ENCODE measurements at places on chromosomes 1 and 21.

DNA sequence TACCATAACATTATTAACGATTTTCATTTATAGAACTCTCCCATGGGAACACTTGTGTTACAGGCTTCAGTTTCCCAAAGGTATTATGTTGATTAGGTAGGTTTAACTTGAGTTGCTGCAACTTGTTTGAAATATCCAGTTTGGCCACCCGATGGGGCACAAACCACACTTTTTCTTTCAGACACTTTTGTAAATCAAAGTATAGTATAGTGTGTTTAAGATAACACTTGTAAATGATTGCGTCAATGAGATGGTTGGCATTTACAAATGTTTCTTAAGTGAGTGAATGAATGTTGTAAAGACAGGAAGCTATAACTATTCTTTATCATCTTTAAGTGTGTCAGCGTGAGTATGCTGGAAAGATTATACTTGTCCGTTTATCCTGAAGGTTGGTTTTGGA lies 4.3 kb downstream of the XPR1 start:
- DNase-seq, result no peak

GRCh38 chr1:155598842-155599331 lies 11.1 kb upstream of the MSTO1 start:
- DNase-seq, result peak; percentile 24

DNA sequence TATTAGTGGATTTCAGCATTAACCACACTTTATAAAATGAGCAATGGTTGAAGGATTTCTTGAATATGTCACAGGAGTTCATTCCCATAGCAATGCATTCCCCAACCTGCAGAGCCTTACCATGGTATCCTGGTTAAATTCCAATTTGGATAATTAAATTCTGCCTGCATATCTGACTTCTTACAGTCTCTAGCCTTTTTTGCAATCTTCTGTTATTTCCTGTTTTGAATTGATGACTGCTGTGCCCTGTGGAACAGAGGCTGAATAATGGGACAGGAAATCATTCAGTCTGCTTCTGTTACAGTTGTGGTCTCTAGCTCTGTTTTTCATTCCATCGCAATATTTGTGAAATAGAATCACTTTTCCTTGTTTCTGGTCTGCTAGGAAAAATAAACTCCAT lies 1823.9 kb downstream of the PLA2G4A start:
- no peak for DNase-seq

- DNase-seq, result no peak
These were observed 107.6 kb downstream of the PLXNA2 start for GRCh38 chr1:208136459-208137182.

DNA sequence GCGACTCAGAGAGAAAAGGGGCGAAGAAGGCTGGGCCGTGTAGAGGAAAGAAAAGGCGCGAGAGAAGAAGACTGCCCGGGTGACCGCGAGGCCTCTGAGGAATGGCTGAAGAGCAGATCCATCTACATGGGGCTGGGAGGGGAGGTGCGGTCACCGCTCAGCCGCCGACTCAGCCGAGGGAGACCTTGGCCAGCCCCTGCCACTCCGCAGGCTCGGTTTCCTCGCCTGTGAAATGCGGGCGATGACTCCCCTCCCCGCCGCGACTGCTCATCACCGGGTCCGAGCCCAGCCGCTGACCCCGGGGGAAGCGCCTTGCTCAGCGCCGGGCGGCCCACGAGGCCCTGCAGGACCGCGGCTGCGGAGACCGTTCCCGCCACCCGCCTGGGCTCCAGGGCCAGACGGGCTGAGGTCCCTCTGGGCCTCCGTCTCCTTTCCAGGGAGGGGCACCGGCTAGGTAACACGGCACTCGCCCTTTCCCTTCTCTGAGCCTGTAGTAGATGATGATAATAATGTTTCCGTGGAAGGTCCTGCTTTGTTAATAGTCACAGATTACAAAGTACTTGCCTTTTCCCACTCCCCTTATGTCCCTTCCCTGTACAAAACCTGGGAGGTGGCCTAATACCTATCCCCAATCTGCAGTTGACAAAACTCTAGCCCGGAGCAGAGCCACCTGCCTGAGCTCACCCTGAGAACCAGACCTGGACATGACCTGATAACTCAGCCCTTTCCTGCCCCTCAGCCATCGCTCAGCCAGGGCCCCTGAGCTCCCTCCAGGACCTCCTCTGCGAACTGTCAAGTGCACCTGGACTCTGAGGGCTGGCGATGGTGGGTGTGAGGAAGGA lies 1.6 kb upstream of the BSND start:
- peak; percentile 8 for DNase-seq

Measured in CD4-positive, alpha-beta T cell treated with Interleukin-17A for 4 hours (primary cell).